Nucleus accumbens (tissue), 56 donors: ENCODE measurements at places on chromosomes 3 and 15.

- DNase-seq = no peak
Observed at GRCh38 chr15:73822998-73823397, 50.4 kb upstream of the TBC1D21 start.

DNA sequence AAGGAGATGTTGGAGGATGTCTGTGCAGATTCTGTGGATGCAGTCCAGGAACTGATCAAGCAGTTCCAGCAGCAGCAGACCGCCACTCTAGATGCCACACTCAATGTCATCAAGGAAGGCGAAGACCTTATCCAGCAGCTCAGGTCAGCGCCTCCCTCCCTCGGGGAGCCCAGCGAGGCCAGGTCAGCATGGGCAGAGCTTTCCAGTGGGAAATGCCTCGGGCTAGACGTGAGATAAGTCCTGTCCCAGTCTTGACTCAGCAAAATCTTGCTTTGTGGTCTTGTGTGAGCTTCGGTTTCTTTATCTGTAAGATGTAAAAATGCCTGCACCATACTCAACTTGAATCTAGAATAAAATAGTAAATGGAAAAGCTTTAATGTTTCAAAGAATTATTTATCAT, 335.1 kb upstream of the UMPS start:
- DNase-seq = no peak

DNA sequence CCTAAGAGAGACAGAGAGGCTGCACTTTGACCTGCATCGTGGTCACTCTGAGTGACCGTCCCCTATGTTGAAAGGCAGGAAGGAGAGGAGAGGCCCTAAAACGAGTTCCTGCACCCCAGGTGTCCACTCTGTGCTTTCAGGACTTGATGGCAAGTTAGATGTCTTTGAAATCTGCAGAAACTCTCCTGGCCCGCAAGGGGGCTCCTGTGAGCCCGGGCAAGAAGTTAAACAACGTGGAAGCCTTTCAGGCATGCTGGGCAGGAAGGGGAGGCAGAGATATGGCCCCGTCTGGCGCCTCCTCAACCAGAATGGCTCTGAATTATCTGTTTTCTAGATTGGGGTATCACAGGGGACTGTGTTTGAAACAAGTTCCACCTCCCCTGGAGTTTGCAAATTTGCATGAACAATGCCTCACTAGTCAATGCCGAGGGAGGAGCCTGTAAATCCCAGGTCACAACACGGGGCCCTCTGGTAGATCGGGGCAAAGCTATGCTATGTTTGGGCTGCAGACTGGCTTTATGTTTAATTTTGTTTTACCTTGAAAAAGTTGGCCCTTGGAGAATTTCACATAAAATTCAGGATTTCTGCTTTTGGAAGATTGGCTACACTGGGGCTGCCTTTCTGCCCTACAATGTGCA, 9.8 kb downstream of the CTXND1 start:
- no peak for DNase-seq

GRCh38 chr3:196096382-196096953, 14.6 kb upstream of the TFRC start:
- peak; percentile 61 for DNase-seq

GRCh38 chr15:45320581-45321205, 57.7 kb downstream of the GATM start:
- DNase-seq = no peak

DNA sequence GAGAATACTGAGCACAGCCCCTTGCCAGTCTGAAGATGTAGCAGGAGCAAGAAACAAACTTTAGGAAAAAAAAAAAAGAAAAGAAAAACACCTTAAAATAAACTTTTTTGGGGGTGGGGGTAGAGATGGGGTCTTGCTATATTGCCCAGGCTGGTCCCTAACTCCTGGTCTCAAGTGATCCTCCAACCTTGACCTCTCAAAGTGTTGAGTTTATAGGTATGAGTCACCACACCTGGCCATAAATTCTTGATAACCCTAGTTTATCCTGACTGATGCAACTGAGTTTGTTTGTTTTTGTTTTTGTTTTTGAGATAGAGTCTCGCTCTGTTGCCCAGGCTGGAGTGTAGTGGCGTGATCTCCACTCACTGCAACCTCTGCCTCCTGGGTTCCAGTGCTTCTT, 28.4 kb downstream of the GXYLT2 start:
- DNase-seq = no peak

DNA sequence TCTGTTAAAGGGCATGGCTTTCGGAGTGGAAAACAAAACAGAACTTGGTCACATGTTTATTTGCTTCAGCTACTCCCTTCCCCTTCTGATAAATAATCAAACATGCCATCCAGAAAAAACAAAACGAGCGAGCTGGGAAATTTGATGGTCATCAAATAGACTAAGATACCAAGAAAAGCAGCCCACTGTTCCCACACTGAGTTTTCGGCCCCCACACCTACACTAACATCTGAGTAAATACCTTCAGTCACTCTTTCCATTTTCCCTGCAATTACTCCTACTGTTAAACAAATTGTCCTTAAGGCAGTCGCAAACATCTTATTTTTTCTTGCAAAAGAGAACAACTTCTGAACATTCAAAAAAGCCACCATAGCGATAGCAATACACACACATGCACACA, 454.6 kb downstream of the FOXP1 start:
- DNase-seq = no peak

DNA sequence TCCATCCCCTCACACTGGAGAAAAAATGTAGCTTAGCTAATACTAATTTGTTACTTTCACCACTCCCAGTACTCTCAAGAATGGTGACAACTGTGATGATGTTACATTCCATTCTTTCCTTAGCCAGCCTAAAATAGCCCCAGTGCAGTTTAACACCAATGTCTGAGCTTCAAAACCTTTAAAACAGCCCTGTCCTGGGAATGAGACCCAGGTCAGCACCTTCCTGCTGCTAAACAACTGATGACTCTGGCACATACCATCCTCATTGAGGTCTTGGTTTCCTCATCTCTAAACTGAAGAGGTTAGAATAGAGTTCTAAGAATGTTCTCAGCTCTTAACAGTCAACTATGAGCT, 3.8 kb downstream of the SCAMP2 start:
- no peak for DNase-seq

- DNase-seq = no peak
Observed at GRCh38 chr3:10280177-10280529, 12.6 kb downstream of the GHRL start.

- DNase-seq = no peak
Observed at GRCh38 chr3:28286595-28286994, 45.2 kb downstream of the CMC1 start.

- no peak for DNase-seq
Observed at GRCh38 chr15:100686725-100687473, 84.5 kb downstream of the ASB7 start.

GRCh38 chr15:96334705-96335410, 4.4 kb downstream of the NR2F2 start:
- no peak for DNase-seq

GRCh38 chr3:35772381-35773015, 133.2 kb downstream of the ARPP21 start:
- DNase-seq = no peak

- DNase-seq = no peak
Observed at GRCh38 chr15:82130248-82130647, 84.4 kb upstream of the MEX3B start.

- no peak for DNase-seq
Observed at GRCh38 chr3:25817107-25817506, 27.2 kb downstream of the OXSM start.

DNA sequence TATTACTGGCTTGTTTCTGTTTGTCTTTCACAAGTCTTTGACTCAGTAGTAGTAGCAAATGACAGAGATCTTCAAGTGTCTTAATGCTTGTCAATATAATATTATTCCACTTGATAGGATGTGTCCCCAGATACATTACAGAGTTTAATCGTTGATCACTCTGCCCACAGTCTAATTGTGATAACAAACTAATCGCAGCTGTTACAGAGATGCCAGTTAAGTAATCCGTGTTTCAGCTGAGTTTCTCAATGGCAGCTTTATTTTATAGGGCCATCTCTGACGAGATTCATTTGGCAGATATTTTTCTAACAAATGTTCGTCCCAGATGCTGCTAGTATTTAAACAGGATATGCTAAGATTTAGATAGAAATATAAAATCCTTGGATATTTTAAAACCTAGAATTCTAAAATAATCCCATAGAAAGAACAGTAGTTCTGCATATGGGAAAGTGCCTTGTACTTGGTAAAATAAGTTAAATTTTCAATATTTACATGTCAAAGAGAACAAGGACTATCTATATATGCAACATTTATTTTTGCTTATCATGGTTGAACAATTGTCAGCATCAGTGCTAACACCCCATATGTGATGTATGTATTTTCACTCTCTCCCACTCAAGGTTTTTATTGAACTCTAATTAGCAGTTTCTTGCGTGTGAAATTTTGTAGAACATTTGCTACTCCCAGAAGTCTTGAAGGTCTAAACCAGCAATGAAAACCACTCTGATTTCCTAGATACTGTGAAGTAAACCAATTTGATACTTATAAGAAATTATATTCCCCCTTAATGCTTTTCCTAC, 185.5 kb downstream of the MBNL1 start:
- no peak for DNase-seq

DNA sequence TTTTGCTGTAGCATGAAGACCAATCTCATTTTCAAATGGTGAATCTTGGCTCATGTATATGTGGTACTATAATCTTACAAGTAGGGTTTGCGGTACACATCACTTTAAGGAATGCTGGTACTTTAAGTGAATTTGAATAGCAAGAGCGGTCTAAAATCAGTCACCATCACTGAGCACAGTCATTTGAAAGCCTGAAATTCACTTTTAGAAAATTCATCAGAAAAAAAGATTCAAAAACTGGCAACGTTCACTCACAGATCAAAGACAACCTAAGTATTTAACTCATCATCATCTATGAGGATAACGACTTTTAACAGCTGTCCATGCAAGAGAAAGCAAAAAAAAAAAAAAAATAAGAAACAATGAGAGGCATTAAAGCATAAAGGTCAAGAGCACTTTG, 111.6 kb downstream of the FHIT start:
- DNase-seq = no peak

DNA sequence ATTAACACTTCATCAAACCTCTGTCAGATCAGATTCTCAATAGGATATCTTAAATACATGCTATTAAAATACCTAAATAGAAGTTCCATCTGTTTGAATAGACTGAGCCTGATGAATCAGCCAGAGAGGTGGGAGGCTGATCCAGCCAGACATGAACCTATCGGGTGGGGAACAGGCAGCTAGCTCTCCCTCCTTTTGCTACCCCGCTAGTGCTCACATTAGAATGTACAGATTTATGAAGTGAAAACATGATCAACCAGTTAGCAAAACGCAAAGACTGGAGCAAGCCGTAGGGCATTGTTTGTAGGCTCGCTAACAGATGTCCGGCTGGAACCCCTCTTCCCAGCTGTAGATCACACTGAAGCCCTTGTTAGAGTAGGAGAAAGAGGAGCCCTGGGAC, 54.4 kb downstream of the GTF2E1 start:
- no peak for DNase-seq

DNA sequence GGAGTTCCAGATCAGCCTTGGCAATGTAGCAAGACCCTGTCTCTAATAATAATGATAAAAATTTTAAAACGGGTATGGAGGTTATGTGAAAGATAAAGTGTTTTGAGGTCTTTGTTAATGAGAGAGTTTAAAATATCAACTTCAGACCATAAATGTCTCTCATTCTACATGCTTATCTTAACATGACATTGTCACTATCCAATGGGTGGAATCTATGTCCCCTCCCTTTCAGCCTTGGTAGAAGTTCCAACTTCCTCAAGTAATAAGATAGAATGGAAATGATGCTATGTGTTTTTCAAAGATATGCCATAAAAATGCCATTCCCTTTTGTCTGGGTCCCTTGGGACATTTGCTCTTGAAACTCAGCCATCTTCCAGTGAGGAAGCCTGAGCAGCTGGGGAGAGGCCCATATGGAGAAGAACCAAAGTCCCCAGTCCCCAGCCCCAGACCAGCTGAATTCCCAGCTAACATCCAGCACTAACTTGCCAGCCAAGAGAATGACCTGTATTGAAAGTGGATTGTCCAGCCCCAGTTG, 17.0 kb downstream of the RPSA start:
- DNase-seq = no peak

DNA sequence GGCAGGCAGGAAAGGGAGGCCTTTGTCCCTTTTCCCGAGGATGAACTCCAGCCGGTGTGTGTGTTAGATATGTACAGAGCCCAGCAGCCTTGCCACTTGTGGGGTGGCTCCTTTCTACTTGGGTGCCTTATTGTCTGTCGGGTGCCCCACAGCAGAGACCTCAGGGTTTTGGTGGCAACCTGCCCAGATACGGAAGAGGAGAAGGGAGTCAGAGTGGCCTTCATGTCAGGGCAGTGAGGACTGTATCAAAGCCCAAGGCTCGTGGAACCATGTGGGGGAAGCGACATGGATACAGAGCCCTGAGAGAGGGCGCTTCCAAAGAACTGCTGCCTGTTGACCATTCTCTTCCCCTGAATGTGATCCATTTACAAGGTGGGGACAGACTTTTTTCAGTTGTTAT, 166.2 kb downstream of the SLCO3A1 start:
- no peak for DNase-seq

- DNase-seq = no peak
Observed at GRCh38 chr3:124250053-124250452, 258.1 kb upstream of the ROPN1 start.

DNA sequence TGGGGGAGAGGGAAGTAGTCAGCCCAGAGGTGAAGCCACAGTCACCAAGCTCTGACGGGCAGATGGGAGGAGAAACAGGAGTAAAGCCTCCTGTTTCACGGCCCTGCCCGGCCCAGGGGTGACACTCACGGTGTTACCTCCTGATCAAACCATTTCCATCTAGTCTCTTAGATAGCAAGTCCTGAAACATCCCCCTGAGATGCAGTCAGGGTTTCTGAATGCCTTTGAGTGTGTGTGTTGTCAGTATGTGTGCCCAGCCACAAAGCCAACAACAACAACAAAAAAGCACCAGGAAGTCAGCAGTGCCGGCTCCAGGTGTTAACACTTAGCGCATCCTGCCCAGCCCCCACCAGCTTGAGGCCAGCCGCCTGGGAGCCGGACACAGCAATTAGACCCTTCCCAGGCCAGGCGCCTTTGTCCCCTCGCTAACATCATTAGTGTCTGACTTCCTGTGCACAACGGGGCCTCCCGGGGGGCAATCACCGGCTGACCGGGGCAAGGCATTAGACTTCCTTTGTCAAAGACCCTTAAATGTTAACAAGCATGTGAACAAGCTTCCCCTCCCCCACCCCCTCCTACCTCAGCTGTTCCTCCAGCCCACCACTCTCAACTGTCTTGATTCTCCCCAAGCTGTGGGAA, 34.5 kb downstream of the IL17RD start:
- no peak for DNase-seq

- DNase-seq = no peak
Observed at GRCh38 chr3:180316321-180316720, 279.6 kb upstream of the PEX5L start.
